Right cardiac atrium (tissue), 5 donors: ENCODE measurements at places on chromosomes 2 and 18. TPM values are rescaled to one million over a fixed set of nuclear protein-coding genes. Genes with fewer than 3 reads are reported as not detected.

Gene AGXT
- total RNA-seq, result not detected

Gene PKDCC
- total RNA-seq, result 130 TPM

Gene LIMS4
- 2.8 TPM for total RNA-seq

Gene BBS5
- 8.3 TPM for total RNA-seq

Gene NYAP2
- total RNA-seq, result not detected

Gene FABP1
- total RNA-seq, result not detected

Gene C2orf15
- not detected for total RNA-seq

Gene CXCR1
- 0.25 TPM for total RNA-seq

Gene ZBTB7C
- total RNA-seq, result 1.8 TPM

Gene PLEKHH2
- 3.3 TPM for total RNA-seq

Gene NPPC
- 2.1 TPM for total RNA-seq

Gene PRKD3
- total RNA-seq, result 21.8 TPM

Gene RHOB
- total RNA-seq, result 225 TPM

Gene IL36RN
- not detected for total RNA-seq

Gene ITGA6
- 34.3 TPM for total RNA-seq

Gene GPR17
- total RNA-seq, result 0.40 TPM

Gene CCDC138
- total RNA-seq, result 2.1 TPM

Gene MAP3K19
- not detected for total RNA-seq

Gene GPR45
- total RNA-seq, result not detected

Gene MEIS1
- 41.2 TPM for total RNA-seq

Gene IRS1
- 14.7 TPM for total RNA-seq
